ENCODE measurements at places on chromosomes 1 and 21. TPM values are rescaled to one million over a fixed set of nuclear protein-coding genes. Genes with fewer than 3 reads are reported as not detected.
A peak's percentile ranks its signal among the peaks of the same experiment; 100 is the strongest.

- DNase-seq = no peak
Measured at GRCh38 chr1:58157256-58157655, 389.3 kb downstream of the OMA1 start.

DNA sequence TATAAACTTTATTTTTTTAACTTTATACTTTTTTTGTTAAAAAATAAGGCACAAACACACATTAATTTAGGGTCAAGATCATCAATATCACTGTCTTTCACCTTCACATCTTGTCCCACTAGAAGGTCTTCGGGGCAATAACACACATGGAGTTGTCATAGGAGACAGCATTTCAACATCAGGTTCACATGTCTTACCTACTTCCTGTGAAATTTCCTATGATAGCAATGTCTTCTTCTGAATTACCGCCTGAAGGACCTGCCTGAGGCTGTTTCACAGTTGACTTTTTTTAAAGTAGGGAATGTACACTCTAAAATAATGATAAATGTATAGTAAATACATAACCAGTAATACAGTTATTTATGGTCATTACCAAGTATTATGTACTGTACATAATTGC, 559.4 kb downstream of the PLPP3 start:
- no peak for DNase-seq

- DNase-seq = no peak
Measured at GRCh38 chr1:155133799-155134281, 1.8 kb upstream of the SLC50A1 start.

- DNase-seq = no peak
Measured at GRCh38 chr21:45026826-45027225, 47.6 kb upstream of the ADARB1 start.

DNA sequence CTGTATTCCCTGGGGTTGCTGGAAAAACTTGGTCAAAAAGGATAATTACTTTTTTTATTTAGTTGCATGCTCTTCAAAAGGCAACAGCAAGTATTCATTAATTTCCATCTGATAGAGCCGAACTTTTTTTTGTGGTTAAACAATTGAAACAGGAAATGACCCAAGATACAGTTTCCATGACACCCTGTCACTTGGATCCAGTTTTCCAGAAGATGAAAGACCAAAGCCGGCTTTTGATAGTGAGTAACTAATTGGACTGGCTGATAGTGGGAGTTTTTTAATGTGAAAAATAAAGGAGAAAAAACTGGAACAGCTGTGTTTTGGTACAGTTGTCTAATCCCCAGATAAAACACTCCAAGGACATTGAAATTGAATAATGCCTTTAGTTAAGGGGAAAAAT, 33.0 kb downstream of the CACHD1 start:
- no peak for DNase-seq

- no peak for DNase-seq
Measured at GRCh38 chr1:167136191-167136614, 42.3 kb downstream of the STYXL2 start.

GRCh38 chr1:100250807-100251206, 1.2 kb upstream of the DBT start:
- no peak for DNase-seq

- no peak for DNase-seq
Measured at GRCh38 chr21:39452207-39452969, 618 bp downstream of the SH3BGR start.

GRCh38 chr1:64479874-64480273, 9.9 kb downstream of the CACHD1 start:
- DNase-seq = no peak

DNA sequence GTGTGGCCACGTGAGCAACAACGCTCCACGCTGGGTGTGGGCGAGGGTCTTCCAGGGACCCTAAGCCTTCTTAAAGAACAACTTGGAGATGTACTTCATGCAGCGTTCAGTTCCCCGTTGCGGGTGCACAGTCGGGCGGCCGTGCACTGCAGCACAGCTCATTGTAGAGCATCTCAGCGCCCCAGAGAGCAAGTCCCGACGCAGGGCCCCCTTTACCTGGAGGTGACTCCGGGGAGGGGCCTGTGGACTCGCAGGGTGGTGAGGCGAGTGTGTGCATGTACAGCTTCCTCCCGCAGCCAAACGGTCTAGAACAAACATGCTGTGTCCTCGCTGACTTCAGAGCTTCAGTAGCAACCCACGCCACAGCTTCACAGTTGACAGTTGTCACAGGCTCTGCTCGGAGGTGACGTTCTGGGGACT, 19.5 kb downstream of the RRP1 start:
- no peak for DNase-seq

DNA sequence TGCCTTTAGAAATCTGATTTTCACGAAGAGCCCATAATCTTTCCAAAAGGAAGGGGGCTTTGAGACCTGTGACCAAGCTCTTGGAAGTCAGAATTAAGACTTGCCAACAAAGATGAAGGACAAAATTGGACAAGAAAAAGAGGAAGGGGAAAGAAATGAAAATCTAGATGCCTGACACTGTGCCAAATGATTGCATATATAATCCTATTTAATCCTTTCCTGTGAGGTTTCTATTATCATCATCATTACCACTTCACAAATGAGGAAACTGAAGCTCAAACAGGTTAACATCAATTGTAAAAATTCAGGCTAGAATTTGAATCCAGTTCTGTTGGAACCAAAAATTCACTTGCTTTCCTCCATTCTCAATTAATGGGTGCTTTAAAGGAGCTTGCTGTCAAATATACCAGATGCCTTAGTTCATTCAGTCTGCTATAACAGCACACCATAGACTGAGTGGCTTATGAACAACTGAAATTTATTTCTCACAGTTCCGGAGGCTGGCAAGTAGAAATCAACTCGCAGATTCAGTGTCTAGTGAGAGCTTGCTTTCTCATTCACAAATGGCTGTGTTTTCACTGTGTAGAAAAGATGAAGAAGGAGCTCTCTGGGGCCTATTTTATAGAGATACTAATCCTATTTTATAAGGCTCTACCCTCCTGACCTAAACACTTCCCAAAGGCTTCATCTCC, 197.5 kb upstream of the ST6GALNAC5 start:
- no peak for DNase-seq

DNA sequence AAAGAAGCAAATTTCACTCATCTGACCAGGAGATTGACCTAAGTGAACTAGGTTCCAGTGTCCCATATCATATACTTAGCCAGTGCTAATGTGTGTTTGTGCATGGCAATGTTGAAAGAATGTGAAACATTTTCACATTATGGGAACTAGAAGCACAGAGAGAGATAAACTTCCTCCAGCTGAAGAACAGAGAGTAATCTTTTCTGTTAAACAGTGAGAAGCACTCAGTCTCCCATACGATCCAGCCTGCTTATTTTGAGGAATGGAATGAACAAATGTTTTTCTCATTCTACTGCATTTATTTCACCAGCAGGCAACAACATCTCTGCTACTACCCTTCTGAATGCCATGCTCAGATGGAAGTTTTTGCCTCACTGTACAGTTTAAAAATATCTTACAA, 170.5 kb downstream of the TTLL7 start:
- DNase-seq = no peak

DNA sequence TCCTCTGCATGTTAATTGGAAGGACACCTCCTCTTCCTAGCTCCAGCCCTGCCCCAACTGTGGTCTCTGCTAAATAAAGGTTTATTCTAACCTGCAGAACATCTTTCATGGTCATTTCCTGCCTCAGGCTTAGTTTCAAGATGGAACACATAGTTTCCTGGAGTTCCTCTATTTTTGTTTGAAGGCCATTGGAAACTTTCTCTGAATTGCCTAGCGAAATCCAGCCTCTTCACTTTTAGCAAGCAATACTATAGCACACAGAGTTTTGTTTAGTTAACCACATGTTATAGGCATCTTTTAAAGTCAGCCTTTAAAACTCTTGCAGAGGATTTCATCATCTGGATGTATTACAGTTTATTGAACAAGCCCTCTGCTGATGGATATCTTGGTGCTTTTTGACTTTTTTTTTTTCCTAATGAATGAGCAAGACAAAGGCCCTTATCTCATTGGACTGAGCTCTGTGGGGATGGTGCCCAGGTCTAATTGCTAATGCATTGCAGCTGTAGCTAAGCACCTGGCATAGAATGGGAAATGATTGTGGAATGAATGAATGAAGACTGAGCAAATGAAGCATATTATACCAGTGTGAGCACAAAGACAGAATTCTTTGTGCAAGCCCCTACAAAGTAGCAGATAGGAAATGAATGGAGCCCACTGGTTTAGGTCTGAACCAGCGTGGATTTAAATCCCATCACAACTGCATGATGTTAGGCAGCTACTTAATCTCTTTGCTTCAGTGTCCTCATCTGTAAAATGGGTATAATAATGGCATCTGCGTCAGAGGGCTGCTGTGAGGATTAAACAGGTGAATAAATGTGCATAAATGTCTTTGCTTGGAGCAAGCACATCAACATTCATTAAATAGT, 641 bp upstream of the CFAP107 start:
- DNase-seq = no peak

DNA sequence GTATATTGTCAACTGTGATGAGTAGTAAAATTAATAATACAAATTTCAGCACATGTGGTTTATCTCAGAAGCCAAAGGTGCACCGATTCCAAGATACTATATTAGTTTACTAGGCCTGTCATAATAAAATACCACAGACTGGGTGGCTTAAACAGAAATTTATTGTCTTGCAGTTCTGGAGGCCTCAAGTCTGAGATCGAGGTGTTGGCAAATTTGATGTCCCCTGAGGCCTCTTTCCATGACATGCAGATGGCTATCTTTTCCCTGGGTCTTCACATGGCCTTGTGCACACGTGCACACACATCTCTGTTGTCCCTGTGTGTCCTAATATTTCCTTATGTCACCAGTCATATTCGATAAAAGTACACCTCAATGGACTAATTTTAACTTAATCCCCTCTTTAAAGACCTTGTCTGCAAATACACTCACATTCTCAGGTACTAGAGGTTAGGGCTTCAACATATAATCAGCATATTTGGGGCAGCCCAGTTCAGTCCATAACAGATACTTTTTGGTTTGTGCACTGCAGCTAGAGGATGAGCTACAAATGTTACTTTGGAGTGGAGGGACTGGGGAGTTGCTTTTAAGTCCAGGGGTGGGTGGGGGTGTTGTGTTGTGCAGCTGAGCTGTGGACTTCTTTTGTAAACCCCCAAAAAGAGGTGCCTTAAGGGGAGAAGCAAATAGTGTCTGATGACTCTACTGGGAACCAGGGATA, 21.4 kb downstream of the TSNAX start:
- DNase-seq = no peak

- no peak for DNase-seq
Measured at GRCh38 chr1:24113641-24114033, 1.7 kb upstream of the MYOM3 start.

DNA sequence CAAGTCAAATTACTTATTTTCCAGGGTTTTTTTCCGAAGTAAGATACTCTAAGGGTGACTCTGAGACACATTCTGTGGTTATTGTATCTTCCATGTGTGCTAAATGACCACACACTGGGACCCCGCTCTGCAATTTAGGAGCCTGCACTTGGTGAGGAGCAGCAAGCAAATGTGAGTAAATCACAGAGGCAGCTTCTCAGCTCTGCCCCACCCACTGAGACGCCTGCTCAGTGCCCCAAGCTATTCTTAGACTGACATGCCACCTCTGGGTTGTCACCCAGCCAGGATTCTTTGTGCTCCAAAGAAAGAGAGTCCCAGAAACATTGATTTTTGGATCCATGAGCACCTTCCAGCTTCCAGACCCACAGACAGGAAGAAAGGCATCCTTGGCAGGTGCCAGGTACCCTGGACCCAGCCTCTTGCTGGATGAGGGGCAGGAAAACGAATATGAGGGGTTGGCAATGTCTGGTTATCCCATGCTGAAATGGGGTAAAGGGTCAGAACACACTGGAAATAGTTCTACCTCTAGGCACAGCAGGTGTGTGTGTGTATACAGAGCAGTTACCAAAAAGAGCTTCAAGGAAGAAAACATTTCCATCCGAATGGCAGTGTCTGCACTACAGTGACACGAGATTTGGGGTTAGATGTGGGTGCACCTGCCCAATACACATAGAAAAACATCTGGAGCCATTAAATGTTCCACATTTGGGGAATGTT, 41.2 kb downstream of the TNR start:
- DNase-seq = no peak

DNA sequence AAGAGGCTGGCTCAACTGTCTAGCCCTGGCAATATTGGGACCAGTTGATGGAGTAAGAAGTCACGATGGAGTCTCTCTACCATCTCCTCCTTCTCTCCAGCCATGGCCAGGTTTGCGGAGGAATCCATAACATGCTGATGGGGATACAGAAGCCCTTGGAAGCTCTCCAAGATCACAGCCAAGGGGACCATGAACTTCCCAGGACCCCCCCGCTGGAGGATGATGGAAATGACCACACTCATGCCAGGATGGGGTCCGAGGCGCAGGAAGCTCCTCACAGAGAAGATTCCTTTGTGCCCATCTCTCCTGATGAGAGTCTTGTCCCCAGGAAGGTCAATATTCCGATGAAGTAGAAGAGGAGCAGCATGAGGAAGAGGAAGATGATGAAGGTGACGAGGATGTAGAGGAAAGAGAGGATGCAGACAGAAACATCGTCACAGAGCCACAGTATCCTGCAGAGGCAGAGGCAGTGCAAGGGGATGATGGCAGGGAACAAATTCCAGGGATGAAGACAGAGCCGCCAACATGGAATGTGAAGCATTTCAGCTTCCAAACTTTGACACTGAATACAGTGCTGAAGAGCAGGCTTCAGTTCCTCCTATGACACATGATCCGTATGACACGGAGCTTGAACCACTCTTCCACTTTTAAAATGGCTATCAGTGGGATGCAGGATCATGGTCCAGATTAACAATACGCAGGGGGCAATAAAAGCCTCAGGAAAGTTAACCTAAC, 57.9 kb upstream of the EDN2 start:
- DNase-seq = peak; percentile 37

GRCh38 chr1:172754609-172755008, 95.7 kb downstream of the FASLG start:
- DNase-seq = no peak

DNA sequence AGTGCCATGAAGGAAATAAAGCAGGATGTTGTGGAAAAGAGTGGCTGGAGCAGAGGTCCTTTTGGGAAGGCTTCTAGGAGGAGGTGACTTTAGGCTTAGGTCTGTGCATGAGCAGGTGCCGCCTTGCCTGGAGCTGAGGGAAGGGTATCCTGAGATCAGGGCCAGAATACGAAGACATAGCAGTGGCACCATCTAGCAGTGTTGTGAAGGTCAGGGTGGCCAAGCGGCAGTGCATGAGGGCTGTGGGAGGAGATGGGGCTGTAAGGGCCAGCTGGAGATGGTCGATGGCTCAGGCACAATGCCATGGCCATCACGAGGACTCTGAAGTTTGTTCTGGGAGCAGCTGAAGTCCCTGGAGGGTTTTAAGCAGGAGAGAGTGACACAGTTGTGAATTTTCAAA, 219.5 kb downstream of the PTPRU start:
- DNase-seq = no peak

PRELP gene
- total RNA-seq = 19.8 TPM

MFAP2 gene
- total RNA-seq = 5.6 TPM

DR1 gene
- total RNA-seq = 60.2 TPM

CD244 gene
- total RNA-seq = 0.49 TPM

MYOG gene
- not detected for total RNA-seq

MT1HL1 gene
- not detected for total RNA-seq

HMCN1 gene
- 3.6 TPM for total RNA-seq

STUM gene
- 2.0 TPM for total RNA-seq

CRYBG2 gene
- total RNA-seq = 76.7 TPM

Data from suprapubic skin (tissue), 4 donors.